ENCODE measurements at places on chromosomes 1 and 21. TPM values are rescaled to one million over a fixed set of nuclear protein-coding genes. Genes with fewer than 3 reads are reported as not detected.

GRCh38 chr1:54965624-54966340 lies 14.6 kb upstream of the TMEM61 start:
- no peak overlapping the region for H3K27ac ChIP-seq
- H3K27me3 ChIP-seq: peaks cover 9% of the 10 kb centered on the region
- H3K4me3 ChIP-seq: no peak overlapping the region
- peaks cover 9% of the 10 kb centered on the region for H3K4me1 ChIP-seq
- no peaks in the 10 kb centered on the region for H3K36me3 ChIP-seq

- peaks cover 17% of the 10 kb centered on the region for H3K4me1 ChIP-seq
- H3K27ac ChIP-seq: peak overlapping the region; percentile 54
- DNase-seq: no peak
Measured at GRCh38 chr1:193311226-193311948, 125.0 kb upstream of the B3GALT2 start.

- no peaks in the 10 kb centered on the region for H3K4me1 ChIP-seq
- H3K27ac ChIP-seq: no peak overlapping the region
- H3K36me3 ChIP-seq: peaks cover 28% of the 10 kb centered on the region
Measured at GRCh38 chr1:43814401-43814800, 107.1 kb downstream of the ST3GAL3 start.

GRCh38 chr1:62355095-62355494 lies 35.9 kb upstream of the KANK4 start:
- no peak overlapping the region for H3K27ac ChIP-seq
- H3K4me3 ChIP-seq: no peak overlapping the region
- DNase-seq: no peak
- H3K27me3 ChIP-seq: no peaks in the 10 kb centered on the region

Gene C1orf56
- 0.62 TPM for total RNA-seq

Gene FBLIM1
- total RNA-seq: not detected

GRCh38 chr1:42427240-42427639 lies 28.6 kb downstream of the ZMYND12 start:
- no peak for DNase-seq
- H3K4me1 ChIP-seq: no peaks in the 10 kb centered on the region
- no peak overlapping the region for H3K4me3 ChIP-seq
- no peaks in the 10 kb centered on the region for H3K36me3 ChIP-seq
- H3K27ac ChIP-seq: no peak overlapping the region

Gene POTED
- total RNA-seq: not detected

DNA sequence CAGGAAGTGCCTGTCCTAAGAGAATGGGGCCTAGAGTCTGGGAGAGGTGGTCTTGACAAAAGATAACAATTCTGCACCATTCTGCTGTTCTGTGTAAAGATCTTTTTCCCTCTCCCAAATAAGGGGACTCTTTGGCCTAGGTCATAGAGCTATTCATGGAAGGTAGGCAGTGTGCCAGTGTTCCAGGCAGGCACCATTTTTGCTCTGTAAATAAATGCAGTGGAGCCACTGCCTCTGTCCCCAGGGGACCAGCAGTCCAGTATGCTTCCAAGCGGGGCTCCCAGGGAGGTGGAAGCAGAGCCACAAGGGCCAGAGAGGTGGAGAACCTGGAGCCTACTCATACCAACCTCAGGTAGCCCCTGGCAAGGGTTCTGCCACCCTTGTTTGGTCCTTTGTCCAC lies 25.9 kb downstream of the KCNA2 start:
- no peaks in the 10 kb centered on the region for H3K4me1 ChIP-seq
- H3K4me3 ChIP-seq: no peak overlapping the region
- peaks cover 24% of the 10 kb centered on the region for H3K27me3 ChIP-seq

GRCh38 chr1:200437556-200438203 lies 27.8 kb upstream of the ZNF281 start:
- H3K27me3 ChIP-seq: peaks cover 4% of the 10 kb centered on the region
- peak overlapping the region; percentile 61 for H3K4me3 ChIP-seq
- no peak for DNase-seq
- H3K36me3 ChIP-seq: no peaks in the 10 kb centered on the region
